Fibroblast of gingiva (primary cell): ENCODE measurements at places on chromosomes 2 and 18.

DNA sequence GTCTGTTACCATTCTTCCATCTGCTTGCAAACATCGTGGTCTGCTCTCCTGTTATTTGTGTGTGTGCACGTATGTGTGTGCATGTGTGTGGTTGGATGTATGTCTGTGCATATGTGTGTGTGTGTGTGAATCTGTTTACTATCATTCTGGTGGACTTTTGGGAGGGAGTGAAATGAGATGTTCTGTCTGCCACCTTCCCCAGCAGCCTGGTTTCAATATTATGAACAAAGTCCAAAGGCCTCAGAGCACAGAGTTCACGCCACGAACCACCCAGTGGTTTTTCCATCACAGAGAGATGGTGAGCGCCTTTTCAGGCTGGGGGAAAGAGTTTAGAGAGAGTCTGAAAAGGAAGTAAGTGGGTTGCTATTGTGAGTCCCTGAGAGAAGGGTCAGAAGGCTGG is 67.1 kb upstream of the YWHAQ start:
- DNase-seq = no peak

DNA sequence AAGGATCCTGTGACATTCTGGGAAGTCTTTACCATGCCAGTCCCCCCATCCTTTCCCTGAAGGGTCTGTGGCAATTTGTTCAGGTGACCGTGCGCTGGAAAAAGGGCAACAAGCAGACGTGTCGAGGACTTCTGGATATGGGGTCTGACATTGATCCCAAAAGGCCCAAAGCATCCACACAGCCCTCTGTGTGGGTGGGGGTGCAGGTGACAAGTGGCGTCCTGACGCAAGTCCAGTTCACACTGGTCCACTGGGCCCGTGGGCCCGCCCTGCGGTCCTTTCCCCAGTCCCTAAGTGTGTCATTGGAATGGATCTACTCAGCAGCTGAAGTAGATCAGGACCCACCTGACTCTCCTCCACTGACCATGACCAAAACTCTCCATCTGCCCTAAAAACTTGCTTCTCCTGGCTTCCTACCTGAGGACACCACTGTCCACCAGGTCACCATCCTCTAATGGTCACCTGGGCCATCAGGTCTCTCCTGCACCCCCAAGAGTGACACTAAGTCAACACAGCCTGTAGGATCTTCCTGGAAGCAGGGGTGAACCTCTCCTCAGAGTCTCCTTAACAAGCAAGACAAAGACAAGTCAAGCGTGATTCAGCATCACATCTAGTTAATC is 85.6 kb upstream of the SLC66A3 start:
- no peak for DNase-seq

DNA sequence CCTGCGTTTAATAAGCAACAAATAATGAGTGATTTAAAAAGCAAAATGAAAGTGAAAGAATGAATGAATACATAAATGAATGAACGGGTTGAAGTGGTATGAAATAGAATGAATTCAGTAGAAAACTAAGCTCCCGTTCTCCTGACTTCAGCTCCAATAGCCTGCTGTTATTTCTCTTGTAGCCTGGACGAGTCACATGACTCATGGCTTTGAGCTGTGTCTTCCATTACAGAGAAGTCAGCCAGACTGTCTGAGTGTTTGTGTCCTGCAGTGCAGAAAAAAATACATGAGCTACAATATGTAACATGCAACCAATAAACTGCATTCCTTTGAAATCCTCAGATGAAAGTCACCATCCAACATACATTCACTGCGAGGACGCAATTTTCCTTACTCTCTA is 21.2 kb downstream of the SCG2 start:
- DNase-seq = peak; percentile 68

GRCh38 chr2:25266399-25266798 is 75.3 kb downstream of the DNMT3A start:
- DNase-seq = no peak

DNA sequence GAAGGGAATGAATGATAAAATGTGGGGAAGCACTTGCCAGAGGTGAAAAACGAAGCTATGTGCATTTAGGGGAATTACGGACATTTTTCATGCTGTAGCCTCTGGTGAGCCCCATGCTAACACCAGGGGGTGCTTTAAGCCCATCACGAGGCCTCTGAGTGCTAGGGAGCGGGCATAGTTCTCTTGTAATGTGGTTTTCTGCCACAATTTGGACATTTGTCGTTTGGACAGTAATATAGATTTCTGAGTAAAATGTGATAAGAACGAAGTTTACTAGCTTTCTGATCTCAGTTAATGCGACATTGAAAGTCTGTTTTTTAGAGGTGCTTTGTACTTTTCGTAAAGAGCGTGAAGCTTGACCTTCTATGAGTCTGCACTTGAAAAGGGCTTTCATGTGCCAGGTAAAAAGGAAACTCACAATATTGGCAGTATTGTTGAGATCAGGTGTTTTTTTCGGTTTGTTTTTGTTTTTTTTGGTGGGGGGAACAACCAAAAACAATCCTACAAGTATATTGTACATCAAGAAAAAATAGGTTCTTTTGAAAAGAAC is 50.6 kb downstream of the TRAF3IP1 start:
- peak; percentile 58 for DNase-seq

DNA sequence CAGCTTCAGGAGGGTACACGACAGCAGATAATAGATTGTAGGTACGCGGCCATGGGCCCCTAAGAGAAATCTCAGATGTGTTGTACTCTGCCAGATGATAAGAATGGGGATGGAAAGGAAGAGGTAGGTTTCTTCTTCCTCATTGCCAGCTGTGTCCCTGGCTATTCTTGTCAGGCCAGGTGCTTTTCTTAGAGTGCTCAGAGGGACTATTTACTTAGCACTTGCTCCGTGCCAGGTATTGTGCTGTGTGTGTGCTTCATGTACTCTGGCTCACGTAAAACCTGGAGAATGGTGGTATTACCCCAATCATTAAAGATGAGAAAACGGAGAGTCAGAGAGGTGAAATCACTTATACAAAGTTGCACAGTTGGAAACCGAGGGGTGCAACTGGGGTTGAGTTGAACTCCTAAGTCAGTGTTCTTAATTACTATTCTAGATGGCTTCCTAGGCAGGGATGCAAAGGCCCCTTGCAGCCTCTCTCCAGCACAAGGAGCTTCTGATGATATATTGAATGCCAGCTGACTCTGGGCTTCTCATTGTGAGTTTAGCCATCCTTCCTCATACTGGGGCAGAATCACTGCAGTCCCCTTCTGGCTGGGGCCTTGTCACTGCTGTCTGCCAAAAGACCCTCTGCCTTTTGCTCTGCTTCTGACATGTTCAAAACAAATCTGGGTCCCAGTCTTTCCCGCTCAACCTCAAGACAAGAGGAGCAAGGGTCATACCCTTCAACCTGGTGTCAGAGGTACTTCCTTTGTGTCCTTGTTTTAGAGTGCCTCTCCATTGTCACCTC is 60.7 kb downstream of the LYPD1 start:
- DNase-seq = no peak

DNA sequence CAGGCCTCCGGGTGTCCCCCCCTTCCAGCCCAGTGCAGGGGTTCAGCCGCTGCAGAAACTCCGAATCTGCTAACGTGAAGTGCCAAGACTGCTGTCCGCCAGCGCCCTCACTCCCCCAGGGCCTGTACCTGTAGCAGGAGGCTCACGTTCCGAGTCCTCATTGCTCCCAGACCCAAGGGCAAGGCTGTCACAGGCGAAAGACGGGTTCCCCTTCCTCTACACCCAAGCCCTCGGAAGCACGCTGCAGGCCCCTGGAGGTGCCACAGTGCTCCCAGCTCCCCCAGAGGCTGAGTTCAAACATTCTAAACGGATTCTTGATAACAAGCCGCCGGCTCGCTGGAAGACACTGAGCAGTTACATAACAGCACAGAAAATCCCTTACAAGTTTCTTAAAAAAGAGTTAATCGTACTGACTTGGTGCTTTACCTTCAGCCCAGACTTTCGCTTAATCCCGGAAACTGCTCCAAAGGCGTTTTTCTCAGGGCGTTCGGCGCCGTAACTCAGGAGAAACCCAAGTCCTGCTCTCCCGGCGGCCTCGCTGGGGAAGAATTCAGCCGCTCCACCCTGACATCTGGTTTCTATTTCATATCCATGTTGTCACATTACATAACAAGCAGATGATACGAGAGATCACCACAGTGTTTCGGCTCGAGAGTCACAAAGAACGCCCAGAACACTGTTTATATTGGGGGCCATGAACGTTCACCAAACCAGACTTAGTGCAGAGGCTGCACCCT is 92.0 kb downstream of the HDAC4 start:
- DNase-seq = peak; percentile 68

- DNase-seq = no peak
These were observed 64.0 kb downstream of the TNFRSF11A start for GRCh38 chr18:62388855-62389760.

GRCh38 chr2:136045835-136046570 is 60.6 kb upstream of the DARS1 start:
- DNase-seq = no peak

- DNase-seq = no peak
These were observed 352.2 kb downstream of the DLGAP1 start for GRCh38 chr18:4102901-4103300.

GRCh38 chr2:197035002-197035401 is 108.5 kb upstream of the PGAP1 start:
- no peak for DNase-seq

DNA sequence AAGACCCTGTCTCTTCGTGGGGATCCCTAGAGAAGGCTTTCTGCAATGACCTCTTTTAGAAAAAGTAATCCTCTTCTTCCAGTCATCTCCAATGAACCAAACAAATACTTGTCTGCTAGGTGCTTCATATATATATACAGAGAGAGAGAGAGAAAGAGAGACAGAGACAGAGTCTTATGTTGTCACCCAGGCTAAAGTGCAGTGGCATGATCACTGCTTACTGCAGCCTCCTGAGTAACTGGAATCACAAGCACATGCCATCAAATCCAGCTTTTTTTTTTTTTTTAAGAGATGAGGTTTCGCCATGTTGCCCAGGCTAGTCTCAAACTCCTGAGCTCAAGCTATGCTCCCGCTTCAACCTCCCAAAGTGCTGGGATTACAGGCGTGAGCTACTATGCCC is 18.6 kb upstream of the PKDCC start:
- DNase-seq = no peak

DNA sequence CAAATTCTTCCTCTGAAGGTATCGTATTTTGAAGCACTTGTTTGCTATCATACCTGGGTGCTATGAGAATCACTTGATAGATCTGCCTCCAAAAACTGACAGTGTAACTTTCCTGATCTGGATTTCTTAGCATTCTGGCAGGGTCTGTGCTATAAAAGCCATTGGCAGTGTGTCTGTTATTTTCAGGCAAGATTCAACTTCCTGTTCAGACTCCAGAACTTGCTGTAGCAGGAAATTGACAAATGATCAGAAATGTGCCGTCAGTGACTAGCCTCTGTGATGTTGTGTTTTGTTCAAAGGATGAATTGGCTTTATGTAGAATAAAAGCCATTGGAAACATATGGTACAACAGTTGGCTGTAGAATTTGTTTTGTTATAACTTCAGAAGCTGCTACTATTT is 273.3 kb downstream of the PTPRM start:
- no peak for DNase-seq

DNA sequence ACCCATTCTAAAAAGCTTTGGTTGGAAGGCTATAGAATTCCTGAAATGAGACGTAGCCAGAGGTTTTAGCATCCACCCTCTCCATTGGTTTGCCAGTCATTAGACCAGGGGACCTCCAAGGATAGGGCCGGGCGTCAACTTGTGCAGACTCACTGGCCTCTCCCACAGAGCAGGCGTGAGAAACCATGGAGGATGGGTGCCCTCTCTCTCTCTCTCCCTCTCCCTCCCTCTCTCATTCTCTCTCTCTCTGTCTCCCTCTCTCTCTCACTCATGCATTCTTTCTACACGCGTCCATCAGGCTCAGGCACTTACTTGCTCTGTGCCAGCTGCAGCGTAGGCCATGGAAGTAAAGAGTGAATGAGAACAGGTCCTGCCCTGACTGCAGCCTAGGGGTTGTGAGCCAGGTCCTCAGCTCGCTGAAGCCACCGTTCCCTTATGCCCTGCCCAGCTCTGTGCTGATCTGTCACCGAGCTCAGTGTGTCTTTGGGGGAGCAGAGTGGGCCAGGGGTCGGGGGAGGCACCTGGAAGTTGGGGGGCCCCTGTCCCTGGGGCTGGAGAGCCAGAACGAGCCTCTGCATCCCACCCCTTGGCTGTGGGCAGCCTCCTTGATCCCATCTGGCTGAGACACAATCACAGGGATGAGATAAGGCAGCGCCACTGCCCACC is 304.4 kb upstream of the HS6ST1 start:
- peak; percentile 29 for DNase-seq

DNA sequence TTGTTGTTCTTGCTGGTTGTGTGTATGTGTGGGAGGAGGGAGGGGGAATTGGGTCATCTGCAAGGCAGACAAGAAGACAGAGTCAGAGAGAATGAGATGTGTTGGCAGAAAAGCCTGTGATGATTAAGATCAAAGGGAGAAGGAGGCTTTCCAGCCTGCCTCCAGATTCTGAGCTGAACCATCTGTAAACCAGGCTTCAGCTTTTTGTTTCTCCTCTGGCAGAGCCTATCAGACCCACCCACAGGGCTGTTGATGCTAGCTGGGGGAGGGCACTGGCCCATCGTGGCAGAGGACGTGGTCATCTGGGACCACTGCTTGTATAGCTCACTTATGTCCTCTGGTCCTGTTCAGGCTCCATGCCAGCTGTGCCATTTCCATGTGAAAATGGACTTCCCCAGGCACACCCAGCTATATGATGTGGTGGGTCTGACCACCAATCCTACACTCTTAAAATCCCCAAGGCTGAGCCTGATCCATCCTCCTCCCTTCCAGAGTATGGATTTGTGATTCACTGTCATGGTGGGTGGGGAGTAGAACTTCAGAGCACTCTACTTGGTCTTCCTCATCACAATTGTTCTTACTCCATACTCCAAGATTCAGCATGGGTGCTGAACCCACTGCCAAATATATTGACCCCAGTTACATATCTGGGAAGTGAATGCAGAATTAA is 27.8 kb upstream of the COL6A3 start:
- DNase-seq = peak; percentile 58

- DNase-seq = no peak
These were observed 441.0 kb downstream of the TXNL1 start for GRCh38 chr18:56197241-56197859.

- no peak for DNase-seq
These were observed 202.2 kb downstream of the TCF4 start for GRCh38 chr18:55385770-55386169.

GRCh38 chr18:68219872-68220271 is 495.0 kb downstream of the TMX3 start:
- DNase-seq = peak; percentile 29

- no peak for DNase-seq
These were observed 1.8 kb downstream of the TSPYL6 start for GRCh38 chr2:54254180-54254579.

- DNase-seq = no peak
These were observed 691.8 kb upstream of the CHAC2 start for GRCh38 chr2:53075760-53076159.

GRCh38 chr2:185384822-185385560 is 353.6 kb upstream of the FSIP2 start:
- no peak for DNase-seq
